ENCODE measurements at places on chromosomes 16 and 17.
A peak's percentile ranks its signal among the peaks of the same experiment; 100 is the strongest.

GRCh38 chr17:81682565-81683207, 911 bp downstream of the ARL16 start:
- DNase-seq: no peak

DNA sequence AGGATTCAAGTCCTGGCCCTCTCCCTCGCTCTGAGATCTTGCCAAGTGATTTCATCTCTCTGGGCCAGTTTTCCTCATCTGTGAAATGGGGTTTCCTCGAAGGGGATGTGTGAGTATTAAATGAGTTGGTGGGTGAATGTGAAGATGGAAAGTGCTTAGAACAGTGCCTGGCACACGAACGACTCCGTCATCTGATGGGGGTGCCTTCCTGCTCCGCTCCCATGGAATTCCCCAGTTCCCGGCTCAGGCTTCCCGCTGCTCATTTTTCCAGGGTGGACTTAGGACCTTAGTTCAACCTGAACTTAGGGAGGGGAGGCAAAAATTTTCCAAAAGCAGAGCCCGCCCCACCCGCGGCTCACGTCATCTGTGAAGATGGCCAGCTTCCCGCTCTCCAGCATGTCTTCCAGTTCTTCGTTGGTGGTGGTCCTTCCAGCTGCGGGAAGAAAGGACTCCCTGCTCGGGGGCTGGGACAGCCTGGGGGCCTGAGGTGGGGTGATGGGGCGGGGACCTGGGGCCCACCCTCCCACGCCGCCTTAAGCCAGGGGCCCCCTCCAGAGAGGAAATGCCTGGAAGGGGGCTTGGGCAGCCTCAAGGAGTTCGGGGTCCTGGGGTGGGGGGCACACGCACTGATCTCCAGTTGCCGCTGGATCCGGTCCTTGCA, 11.4 kb downstream of the HSD3B7 start:
- no peak for DNase-seq

DNA sequence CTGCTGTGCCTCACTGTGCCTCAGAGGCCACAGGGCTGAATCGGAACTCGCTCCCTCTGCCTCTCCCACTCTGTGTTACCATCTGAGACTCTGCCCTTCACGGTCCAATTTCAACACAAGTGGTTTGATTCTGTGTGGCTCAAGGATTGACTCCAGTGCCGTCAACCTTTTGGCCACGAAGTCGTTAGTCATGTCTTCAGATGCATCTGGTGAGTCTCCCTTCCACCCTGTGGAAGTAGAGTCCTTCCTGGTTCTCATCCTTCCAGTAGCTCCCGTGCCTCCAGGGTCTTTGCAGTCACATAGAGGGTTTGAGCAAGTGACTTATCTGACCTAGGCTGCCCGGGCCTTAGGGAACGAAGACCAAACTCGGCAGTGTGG, 51.2 kb downstream of the PGS1 start:
- DNase-seq: no peak

GRCh38 chr16:75230471-75231110, 11.8 kb downstream of the CTRB1 start:
- no peak for DNase-seq

- no peak for DNase-seq
Observed at GRCh38 chr17:4590981-4591453, 6.7 kb downstream of the SMTNL2 start.

DNA sequence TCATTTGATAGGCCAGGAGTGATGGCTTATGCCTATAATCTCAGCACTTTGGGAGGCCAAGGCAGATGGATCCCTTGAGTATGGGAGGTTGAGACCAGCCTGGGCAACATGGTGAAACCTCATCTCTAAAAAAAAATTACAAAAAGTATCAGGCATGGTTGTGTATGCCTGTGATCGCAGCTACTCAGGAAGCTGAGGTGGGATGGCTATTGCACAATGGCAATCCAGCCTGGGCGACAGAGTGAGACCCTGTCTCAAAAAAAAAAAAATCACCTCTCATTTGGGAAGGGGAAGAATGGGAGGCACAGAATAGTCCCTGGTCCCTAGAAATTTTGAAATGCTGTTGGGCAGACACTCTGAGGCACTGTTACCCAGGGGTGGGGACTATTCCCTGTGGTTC, 35.2 kb downstream of the SLFN11 start:
- no peak for DNase-seq

DNA sequence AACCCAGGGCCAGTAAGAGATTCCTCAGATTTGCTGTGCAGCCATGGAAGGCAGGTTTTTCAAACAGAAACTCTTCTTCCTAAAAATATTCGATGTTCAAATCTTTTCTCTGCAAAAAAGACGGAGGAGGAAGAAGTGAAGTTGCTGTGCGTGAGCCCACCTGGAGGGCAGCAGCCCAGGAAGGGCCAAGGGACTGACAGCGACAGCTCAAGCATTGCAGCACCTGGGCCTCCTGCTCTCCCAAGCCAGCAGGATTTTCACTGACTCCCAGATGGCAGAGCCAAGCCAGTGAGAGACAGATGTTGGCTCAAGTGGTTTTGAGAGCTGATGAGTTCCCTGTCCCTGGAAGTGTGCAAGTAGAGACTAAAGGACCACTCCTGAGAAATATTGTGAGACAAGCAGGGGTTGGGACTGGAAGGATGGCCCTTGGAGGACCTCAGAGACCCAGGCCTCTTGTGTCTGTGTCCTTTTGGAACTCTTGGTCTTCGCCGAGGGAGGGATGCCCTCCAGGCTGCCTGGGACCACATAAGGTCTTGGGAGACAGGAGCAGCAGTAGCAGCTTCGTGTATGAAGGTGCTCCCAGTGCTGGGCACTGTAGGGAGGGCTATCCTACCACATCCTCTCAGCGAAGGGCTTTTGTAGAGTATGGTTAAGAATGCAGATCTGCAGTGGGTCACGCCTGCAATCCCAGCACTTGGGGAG, 29.3 kb upstream of the TNFRSF13B start:
- no peak for DNase-seq

DNA sequence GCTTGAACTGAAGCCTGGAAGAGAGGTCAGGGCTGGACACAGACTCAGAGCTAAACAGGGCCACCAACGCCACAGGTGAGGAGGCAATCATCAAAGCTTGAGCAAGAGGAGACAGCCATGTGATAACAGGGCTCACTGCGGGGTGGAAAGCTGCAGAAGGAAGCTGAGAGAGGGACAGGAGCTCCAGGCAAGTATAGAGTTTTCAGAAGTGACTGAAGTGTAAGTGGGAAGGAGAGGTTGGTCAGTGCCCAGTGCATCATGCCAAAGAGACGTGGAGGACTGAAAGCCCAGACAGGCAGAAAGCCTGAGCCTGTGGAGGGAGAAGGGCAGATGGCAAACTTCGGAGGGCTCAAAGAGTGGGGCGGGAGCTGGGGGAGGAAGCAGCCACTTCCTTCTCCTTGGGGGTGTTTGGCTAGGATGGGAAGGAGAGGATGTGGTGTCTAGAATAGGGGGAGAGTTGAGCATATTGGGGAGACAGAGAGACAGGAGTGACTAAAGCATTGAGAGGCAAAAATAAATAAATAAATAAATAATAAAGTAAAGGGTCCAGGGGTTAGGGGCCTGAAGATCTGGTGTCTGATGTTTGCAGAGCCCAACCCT, 2.6 kb downstream of the KIFC3 start:
- no peak for DNase-seq

DNA sequence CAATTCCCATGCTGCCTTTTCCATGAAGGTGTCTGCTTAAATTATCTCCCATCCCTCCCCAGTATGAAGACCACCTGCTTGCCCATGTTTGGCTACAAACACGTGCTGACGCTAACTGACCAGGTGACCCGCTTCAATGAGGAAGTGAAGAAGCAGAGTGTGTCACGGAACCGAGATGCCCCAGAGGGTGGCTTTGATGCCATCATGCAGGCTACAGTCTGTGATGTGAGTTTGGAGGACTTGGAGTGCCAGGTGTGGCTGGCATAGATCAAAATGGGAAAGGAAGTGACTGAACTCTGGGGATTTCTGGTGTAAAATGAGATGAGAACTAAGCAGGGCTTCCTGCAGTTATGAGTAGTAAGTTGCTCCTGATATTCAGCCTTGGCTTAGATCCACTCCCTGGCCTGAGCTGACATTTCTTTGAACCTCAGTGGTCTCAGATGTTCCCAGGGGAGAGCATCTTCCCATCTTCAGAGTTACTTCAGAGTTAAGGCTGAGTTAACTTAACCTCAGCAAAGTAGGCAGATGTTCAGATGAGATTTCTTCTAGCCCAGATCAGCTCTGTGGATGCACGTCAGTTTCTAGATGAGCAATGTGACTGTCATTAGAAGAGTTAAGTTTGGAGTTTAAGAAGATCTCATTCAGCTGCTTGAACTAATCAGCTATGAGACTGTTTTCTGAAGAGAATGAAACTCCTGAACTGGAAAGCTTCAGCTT, 32.7 kb downstream of the ITGB3 start:
- no peak for DNase-seq

GRCh38 chr16:65916995-65917394, 449.5 kb upstream of the CDH5 start:
- DNase-seq: no peak

DNA sequence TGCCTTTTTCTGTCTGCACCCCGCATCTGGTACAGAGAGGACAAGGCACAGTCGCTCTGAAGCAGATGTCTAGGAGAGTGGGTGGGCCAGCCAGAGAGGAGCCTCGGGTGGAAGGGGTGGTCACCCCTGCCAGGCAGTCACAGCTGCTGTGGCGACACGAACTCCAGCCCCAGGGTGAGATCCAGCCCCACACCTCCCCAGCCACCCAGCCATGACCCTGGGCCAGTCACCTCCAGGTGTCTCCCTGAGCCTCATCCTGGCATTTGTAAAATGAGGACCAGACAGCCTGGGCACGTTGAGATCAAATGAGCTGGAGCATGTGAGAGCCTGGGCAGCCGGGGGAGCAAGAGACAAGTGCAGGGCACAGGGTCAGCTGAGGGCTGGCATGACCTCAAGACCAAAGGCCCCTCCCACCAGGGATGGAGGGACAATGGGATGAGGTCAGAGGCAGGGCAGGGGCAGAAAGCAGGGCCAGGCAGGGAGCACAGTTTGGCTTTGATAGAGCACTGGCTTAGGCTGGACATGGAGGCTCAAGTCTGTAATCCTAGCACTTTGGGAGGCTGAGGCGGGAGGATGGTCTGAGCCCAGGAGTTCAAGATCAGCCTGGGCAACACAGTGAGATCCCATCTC, 7.7 kb downstream of the ADAM11 start:
- DNase-seq: no peak

- no peak for DNase-seq
Observed at GRCh38 chr17:32901743-32902142, 24.8 kb upstream of the MYO1D start.

DNA sequence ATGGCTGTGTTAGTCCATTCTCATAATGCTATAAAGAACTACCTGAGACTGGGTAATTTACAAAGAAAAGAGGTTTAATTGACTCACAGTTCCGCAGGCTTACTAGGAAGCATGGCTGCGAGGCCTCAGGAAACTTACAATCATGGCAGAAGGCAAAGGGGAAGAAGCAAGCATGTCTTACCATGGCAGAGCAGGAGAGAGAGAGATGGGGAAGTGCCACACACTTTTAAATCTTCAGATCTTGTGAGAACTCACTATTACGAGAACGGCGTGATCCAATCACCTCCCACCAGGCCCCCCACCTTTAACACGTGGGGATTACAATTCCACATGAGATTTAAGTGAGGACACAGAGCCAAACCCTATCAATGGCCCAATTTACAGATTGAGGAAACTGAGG, 96.5 kb downstream of the SDK2 start:
- DNase-seq: no peak

DNA sequence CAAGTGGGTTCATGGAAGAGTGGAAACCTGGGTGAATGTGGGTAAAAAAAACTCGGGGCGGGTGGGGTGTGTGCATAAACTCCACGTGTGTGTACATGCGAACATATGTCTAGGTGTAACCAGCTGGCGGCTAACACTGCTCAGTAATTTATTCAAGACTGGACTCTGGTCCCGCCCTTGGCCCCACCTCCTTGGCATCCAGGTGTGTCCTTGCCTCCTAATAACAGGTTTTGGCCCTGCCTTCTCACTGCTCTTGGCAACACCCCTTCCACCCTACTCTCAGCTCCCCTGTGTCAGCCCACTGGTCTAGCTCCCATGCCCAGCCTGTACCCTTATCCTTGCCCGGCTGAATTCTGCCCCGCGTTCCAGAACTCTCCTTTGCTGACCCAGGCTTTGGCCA, 8.3 kb downstream of the FLII start:
- no peak for DNase-seq

DNA sequence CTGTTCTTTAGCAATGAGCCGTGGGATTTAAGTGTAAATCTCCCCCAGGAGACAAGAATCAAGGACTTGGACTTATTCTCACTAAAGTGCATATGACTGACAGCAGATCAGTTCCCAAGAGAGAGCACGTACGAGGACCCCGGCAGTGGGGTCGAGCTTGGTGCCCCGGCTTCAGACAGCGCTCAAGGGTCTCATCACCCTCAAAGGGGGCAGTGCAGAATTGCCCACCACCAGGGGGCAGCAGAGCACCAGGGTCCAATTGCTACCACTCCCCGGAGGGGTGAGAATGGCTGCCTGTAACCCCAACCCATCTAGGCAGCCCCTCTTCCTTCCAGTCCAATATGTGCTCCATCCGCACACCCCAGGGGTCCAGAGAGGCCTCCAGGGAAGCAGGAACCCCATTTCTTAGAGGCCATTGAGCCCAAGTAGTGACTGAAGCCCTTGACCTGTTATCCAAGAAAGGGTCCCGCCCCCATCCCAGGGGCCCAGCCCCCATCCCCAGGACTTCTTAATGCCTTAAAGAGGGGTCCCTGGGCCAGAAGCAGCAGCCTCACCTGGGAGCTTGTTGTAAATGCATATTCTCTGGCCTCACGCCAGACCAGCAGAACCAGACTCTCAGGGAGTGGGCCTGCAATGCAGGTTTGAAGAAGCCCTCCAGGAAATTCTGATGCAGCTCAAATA, 86.1 kb downstream of the ZDHHC7 start:
- peak; percentile 63 for DNase-seq

DNA sequence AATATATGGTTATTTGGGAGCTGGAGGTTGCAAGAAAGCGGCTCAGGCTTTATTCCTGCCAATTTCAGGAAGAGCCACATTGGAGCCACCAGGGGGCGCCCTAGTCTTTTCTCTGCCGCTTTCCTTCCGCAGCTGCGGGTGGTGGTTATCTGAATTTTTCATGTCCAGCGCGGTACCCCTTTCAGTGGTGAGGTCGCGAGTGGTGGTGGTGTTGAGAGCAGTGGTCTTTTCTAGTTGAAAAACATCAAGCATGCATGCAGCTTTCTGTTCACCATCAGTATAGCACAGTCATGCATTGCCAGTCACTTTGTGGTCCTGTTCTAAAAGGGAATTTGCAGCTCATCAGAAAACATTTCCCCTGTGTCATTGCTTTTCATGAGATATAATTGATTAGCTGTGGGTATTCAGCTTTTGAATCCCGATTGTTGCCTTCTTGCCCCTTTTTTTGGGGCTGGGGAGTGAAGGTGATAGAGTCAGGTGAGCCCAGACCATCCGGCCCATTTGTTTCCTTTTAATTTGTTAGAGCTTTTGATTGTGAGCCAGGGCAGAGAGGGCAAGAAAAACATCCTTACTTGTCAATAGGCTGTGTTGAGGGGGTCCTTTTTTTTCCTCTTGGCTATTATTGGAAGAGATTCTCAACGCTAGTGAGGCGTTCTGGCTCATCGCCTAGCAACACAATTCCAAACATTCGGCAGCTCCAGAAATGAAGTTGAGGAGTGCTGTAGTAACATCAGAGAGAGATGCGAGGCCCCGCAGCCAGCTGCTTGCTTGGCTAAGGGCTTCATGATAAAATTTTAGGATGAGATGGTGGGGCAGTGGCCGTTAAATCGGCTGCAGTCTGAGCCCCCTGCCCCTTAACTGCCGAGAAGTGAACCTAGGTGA, 119.0 kb downstream of the SNX29 start:
- peak; percentile 55 for DNase-seq

All from activated T-cell treated with anti-CD3 and anti-CD28 coated beads for 48 hours (primary cell).